ENCODE measurements at places on chromosomes 4 and X.

GRCh38 chr4:82705928-82706300, 92.7 kb downstream of the SCD5 start:
- DNase-seq: no peak

DNA sequence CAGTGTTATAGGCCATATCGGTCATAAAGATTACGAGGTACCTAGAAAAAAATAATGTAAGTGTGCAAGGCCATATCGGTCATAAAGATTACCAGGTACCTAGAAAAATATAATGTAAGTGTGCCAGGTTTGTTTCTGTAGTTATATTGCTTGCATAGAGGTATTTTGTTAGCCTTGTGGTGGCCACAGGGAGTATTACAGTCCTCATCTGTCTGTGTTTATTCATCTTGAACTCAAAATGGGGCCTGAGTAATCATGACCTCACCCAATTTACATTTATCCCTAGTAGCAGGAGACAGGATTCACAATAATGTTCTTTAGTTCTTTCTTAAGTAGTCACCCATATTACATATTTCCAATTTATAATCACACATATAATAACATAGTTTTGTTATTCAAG, 459.7 kb downstream of the MID1IP1 start:
- no peak for DNase-seq

DNA sequence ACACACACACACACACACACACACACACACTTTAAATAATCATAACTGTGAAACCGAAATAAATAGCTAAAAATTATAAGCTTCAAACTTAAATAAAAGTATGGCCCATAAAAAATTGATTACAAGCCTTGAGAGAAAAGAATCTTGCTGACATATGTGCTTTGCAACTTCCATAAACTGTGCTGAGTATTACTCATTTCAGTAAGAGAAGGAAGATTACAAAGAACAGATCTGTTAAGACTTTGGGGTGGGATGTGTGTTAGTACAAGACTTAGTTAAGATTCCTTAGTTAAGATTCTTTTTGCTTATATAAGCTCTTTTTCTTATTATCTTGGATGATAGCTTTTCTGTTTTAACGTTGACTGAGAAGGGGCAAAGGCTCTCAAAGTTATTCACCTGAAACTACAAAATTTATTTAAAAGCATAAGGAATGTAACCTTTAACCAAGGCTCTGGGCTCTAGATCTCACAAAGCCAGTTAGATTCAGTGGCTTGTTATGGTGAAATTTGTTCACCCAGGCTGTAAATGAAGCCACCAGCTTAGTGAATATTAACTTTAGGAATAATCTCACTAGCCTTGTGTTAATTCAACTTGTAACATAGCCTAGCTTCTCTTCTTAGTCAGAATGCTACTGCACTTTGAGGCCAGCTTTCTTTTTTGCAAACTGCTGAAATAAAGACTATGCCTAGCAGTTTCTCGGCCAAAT, 58.2 kb downstream of the ARSJ start:
- DNase-seq: no peak

DNA sequence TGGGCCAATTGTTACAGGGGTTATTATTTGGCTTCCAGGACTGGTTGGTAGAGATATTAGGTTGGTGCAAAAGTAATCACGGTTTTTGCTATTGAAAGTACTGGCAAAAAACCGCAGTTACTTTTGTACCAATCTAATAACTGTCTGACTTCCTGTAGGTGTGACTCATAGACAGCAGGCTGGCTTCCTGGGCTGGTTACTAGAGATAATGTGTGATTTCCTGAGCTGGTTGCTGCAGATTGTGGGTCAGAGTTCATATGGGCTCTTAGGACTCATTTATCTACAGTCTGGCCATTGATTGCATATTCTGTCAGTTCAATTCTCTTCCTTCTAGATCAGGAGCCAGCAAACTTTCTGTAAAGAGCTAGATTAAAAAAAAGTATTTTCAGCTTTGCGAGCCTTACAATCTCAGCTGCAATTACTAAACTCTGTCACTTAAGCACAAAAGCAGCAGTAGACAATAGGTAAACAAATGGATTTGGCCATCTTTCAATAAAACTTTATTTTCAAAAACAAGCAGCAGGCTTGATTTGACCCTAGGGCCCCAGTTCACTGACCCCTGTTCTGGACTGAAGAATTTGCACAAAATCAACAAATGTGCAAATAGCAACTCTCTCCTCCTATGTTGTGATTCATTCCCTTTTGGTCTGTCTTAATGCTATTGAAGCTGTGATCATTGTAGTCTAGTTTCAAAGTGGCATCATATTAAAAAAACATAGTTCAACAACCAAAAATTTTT, 50.8 kb upstream of the BOD1L1 start:
- no peak for DNase-seq

GRCh38 chr4:53721263-53721662, 130.0 kb upstream of the LNX1 start:
- DNase-seq: no peak

GRCh38 chrX:65874765-65875164, 165.1 kb downstream of the VSIG4 start:
- no peak for DNase-seq

- no peak for DNase-seq
Observed at GRCh38 chrX:46693149-46693548, 65.8 kb downstream of the SLC9A7 start.

DNA sequence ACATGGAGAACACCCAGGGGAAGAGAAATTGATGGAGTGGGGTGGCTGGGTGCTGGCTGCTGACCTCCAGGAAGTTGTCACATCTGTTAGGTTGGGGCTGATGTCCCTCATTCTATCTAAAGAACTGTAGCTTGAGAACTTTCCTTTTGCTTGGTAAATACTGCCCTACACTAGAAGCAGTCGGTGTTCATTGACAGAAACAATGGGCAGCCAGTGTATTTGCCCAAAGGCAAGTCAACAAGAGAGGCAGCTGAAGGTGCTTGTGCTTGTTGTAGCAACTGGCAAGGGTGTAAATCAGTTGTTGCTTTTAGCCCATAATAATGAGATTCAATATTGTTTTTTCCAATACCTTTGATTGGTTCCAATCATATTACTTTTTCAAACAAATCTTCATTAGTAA, 956 bp downstream of the TMEM154 start:
- DNase-seq: no peak

- no peak for DNase-seq
Observed at GRCh38 chr4:124429746-124430250, 282.7 kb downstream of the ANKRD50 start.

DNA sequence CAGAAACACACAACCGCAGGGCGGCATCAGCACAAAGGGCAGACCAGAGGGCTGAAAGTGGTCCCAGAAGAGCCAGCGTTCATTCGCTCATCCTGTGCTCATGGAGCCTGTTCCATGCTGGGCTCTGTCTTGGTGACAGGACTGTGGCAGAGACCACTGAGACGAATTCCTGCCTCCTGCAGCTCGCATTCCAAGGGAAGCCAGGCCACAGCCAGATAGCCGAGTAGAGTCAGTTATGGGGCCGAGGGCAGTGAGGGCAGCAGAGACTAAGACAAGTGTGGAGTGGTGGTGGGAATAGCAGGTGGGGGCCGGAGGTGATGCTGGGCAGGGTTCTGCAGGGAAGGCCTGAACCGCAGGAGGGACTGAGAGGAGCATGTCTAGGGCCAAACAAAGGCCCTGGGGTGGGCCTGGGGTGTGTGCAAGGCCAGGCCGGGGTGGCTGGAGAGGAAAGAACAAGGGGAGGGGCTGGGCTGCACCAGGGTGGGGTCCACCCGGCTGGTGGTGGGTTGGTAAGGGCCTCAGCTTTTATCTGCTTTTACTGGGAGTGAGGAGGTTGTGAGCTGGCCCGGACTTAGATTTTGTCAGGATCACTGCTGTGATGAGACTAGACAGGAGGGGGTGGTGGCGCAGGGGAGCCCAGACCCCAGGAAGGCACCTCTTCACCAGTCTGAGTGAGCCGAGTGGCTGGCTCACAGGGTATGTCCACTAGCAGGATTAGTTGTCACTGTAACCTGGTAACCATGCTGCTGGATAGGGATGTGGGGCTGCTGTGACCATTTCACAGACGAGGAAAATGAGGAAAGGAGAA, 6.3 kb downstream of the PSAPL1 start:
- no peak for DNase-seq

- DNase-seq: no peak
Observed at GRCh38 chr4:112552668-112553067, 36.7 kb upstream of the NEUROG2 start.

DNA sequence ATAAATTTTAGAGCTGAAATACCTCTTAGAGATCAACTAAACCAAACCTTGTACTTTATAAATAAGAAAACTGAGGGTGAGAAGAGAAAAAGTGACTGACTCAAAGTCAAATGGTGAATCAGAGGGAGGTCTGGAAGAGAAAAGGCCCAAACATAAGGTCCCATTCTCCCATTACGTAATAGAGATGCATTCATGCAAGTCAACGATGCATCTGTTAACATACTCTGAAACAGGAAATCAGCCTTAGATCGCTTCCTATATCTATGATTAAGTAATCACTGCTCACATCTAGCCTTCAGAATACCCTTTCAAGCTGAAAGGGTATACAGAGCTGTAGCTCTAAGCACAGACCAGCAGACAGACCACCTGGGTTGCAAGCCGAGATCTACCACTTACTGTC, 6.5 kb downstream of the RNF150 start:
- no peak for DNase-seq

DNA sequence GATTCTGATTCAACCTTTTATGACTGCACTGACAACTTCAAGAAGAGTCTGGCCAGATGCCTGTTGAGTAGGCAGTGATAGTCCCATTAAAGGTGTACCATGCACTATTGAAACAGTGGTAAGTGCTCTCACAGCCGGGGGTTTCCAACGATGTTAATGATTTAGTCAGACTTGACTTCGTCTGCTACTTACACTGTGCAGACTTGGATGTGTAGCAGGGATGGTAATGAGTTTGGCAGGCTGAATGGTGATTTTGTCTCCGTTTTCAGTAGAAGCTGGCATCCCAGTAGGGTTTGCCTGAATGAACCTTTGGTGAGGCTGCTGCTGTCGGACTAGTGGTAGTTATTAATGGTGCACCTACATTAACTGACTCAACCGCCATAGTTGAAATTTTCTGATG, 52.0 kb upstream of the TMSB15B start:
- DNase-seq: no peak

DNA sequence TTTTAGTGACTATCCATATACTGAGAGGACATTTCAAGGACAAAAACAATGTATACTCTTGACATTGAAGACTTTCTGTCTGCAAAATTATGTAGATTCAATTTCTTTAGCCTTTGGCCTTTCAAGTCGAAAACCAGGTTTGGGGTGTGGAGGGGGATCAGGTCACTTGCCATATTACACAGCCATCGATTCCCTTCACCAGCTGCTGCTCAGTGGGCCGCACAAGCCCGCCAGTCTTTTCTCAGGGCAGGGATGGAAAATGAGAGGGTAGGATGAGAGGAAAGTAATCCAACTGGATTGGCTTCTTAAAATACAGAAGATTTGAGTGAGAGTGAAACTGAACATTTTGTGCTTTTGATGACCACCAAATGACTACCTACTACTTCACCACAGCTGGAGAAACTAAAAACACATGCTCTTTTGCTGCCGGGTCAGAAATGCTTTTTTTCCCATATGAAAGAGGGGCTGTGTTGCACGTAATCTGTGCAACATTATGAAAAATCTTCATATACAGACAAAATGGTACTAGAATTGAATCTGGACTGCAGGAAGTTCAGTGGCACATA, 51.4 kb downstream of the FHL1 start:
- DNase-seq: no peak

DNA sequence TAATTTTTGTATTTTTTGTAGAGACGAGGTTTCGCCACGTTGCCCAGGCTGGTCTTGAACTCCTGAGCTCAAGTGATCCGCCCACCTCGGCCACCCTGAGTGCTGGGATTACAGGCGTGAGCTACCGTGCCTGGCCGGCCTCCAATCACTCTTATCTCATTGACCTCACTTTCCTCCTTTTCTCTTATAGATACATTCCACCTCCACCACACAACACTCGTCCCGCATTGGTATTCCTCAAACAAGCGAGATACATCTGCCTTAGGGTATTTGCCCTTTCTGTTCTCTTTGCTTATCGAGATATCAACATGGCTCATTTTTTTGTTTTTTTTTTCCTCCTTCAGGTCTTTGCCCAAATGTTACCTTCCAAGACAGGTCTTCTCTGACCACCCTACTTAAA, 1.8 kb upstream of the PRPS1 start:
- DNase-seq: no peak

Measured in NCI-H1694 (cell line).